Fibroblast of skin of scalp (primary cell): ENCODE measurements at places on chromosomes 11 and 22.

DNA sequence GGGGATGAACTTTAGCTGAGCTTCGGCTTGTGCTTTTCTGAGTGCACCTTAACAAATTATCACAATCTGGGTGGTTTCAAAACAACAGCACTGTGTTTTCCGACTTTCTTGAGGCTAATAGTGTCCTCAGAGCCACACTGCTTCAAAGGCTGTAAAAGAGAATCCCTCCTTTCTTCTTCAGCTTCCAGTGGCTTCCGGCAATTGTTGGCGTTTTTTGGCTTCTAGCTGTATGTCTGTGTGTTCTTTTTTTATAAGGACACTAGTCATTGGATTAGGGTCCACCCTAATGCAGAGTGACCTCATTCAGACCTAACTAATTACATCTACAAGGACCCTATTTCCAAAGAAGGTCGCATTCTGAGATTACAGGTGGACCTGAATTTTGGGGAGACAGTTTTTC lies 30.6 kb downstream of the KIAA1671 start:
- DNase-seq, result no peak

GRCh38 chr11:119551420-119552105 lies 128.6 kb upstream of the THY1 start:
- peak; percentile 34 for DNase-seq

GRCh38 chr22:19122752-19123492 lies 710 bp upstream of the DGCR2 start:
- DNase-seq, result no peak

- no peak for DNase-seq
Observed at GRCh38 chr11:6410695-6411430, 8.0 kb downstream of the APBB1 start.

GRCh38 chr11:111598148-111598547 lies 4.1 kb upstream of the SIK2 start:
- DNase-seq, result no peak

- DNase-seq, result no peak
Observed at GRCh38 chr22:41240377-41241132, at the start of gene CHADL. TSS of gene CHADL (minus strand) at chr22:41240931. CDS start at chr22:41240881, 50 bp downstream.

DNA sequence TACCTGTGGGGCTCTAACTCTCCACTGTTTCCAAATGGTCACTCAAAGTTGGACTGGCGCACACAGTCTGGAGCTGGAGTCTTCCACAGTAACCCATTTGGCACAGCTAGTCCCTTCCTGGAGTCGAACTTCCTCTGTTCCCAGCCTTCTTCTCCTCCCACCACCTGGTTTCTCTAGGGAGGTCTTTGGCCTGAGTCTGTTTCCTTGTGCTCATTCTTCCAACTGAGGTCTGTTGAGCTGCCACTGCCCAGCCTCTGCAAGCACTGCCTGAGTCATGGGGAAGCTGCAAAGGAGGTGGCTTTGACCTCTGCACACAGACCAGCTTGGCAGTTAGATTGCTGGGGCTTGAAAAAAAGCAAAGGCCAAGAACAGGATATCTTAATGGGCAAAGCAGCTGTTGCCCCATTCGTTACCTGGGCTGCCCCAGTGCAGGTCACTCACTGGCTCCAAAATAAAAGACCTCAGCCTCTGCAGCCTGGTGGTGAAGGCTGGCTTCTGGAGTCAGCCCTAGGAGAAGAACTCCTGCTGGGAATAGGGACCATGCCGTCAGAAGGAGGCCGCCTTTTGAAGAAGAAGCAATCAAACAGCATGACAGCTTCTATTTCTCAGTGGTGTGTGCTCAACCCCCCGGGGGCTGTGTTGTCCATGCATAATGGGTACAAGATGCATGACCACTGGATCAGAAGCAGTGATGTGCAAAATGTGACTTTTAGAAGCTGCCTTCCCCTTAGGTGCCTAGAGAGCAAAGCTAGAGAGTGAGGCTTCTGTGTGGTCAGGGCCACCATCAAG lies 3.0 kb downstream of the ADAMTS15 start:
- DNase-seq, result no peak

GRCh38 chr11:96620464-96621044 lies 230.7 kb downstream of the JRKL start:
- no peak for DNase-seq

DNA sequence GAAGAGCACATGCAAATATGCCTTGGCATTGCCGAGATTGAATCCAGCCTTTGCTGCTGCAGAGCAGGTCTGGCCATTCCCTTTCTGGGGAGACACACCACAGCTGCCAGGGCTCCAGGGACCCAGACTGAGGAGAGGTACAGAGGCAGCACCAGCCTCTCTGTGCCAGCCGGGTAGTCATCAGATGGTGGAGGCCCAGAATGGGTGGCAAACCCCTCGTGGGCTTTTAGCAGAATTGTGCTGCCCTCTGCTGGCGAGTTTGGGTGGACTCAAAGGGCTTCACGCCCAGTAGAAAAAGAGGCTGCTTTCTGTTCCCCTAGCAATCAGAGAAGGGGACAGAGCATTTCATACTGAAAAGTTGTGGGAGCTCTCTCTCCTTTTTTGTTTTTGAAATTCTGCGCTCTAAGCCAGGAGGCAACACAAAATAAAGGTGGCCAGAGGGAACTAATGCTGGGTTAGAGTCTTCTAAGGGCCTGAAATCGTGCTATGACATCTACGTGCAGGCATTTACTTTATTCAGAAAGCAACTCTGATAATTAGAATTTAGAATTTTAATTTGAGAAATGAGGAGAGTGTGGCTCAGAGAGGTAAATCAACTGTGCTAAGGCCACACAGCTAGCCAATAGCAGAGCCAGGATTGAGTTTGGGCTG lies 158.8 kb upstream of the NAV2 start:
- DNase-seq, result peak; percentile 74

DNA sequence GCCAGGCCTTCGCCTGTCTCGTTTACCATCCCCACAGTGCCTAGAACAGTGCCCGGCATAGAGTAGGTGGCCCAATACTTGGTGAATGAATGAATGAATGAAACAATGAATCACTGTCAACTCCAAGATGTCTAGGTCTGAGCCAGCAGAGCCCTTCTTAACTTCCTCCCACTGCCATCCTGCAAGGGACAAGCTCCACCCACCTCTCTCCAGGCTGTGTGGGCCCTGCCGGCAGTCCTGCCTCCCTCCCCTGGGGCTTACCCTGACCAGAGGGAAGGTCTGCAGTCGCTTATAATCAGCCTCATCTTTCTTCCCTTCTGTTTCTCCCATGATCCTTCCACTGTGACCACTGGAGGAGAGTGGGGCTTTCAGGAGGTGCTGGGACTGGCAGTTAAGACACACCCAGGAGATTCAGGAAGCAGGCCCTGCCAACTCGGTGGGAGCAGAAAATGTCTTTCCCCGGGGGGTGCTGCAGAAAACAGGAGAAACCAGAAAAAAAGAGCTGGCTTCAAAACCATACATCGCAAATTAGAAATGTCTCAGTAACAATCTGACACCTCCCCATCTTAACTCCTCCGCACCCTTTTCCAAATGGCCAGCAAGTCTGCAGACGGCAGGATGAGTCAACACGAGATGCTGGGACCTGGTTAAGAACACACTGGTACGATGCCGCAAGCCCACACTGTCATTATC lies 11.4 kb downstream of the DNAL4 start:
- DNase-seq, result peak; percentile 45

DNA sequence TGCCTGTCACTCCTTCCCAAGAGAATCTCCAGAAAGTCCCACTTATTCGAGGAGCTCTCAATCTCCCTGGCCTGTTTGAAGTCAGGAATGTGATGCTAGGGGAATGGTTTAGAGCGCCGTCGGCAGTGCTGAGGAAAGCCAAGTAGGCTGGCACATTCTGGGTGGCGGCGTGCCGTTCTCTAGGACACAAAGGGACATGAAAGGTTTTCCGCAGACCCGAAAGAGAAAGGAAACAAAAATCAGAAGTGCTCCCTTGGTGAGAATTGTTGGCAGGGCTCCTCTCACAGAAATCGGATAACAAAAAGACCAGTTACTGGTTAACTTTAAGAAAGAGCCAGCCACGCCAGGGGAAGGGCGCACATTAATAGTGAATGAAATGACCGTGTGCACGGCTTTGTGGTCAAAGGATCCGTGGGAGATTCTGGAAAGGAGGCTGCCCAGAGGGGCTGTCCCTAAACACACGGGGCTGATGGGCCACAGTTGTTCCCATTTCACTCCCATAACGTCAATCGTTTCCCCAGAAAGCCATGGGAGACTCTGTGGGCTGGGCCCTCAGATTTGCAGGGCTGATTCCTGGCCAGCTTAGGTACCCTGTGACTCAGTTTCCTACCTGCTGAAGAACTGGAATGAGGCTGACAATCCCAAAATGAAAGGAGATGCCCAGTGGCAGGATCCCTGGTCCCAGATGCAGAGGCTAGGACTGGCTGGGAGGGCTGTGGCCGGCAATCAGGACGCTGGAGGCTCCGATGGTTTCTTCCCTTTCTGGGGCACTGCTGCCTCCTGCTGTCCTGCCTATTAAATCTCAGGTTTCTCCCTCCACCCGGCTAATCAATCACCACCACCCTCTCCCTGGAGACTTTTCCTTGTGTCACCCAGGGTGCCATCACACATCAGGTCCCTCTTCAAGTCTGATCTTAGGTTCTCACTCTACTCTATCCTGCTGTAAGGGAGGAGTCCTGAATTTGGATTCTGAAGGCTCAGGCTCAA lies 82.3 kb downstream of the RCN1 start:
- peak; percentile 66 for DNase-seq

DNA sequence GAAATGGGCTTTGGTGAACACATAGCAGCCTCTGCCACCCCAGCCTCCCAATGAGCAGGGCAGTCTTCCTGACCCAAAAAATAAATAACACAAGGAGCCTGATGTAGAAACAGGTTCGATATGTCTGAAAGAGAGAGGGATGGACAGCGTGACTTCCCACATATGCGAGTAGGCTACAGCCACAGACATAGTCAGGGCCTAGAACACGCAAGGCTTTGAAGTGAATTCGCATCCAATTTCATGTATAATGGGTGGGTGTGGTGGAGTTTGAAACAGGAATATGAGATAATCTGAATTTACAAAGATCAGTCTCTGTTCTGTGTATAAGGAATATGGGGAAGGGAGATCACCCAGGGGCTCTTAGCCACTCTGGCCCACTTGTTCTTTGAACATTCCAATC lies 74.4 kb downstream of the DBX1 start:
- DNase-seq, result no peak

DNA sequence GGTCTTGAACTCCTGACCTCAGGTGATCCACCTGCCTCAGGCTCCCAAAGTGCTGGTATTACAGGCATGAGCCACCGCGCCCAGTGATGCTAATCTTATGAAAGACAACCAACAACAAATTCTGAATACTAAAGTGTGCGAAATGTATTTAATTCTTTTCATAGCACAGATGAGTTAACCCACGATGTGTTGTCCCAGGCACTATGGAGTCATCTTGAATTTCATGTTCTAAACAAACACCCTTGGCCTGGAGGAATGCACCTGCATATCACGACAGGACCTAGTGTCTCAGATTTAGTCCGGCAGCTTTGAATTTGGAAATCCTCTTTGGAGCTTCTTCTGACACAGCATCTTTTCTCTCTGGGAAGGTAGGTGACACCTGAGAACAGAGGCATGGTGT lies 16.2 kb upstream of the VPREB1 start:
- DNase-seq, result no peak

GRCh38 chr11:63845911-63846310 lies 7.0 kb downstream of the MARK2 start:
- no peak for DNase-seq

GRCh38 chr11:35518766-35519165 lies 6.7 kb downstream of the PAMR1 start:
- DNase-seq, result no peak

GRCh38 chr11:106397787-106398501 lies 320.5 kb downstream of the AASDHPPT start:
- peak; percentile 29 for DNase-seq

DNA sequence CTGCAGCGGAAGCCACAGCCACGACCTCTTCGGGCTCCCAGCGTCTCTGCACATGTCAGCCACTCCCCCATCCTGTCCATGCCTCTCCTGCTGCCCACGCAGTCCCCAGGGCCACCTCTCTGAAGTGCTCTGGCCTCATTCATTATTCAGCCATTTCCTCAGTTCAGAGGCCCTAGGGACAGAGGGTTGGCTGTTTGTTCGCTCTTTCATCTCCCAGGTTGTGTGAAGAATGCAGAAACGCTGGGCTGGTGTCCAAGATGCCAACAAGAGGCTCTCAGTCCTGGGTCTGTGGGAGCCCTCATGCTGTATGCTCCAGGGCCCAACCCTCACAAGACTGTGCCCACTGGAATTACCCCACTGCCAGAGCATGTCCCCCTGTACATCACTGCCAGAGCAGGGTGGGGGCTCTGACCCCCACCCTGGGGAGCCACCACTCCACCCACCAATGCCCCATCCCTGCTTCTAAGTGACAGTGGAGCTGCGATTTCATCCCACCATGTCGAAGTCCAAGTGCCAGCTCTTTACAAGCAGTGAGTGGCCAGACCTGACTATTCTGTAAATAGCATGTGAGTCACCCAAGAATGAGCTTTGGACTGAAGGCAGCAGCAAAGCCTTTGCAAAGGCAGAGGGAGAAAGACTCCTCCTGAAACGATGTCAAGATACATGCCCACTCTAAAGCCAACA lies 209.6 kb downstream of the BUD13 start:
- DNase-seq, result peak; percentile 31

GRCh38 chr11:78150346-78150745 lies 10.9 kb upstream of the ALG8 start:
- DNase-seq, result no peak

DNA sequence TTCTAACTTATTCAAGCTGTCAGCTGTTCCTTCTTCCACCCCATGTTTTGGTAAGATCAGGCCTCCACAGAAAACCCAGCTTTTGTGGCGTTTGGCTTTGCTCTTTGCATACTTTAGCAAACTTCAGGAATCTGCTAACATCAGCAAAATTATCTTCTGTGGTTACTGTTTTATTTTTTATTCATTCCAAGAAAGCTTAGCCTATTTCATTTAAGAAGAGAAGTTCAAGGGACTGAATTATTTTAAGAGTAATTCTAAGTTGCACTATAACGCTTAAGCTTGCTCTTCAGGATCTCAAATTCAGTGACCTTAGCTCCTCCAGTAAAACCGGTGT lies 1.1 kb downstream of the JHY start:
- peak; percentile 93 for DNase-seq

GRCh38 chr22:21702094-21702493 lies 33.5 kb downstream of the YPEL1 start:
- no peak for DNase-seq

- no peak for DNase-seq
Observed at GRCh38 chr11:113245216-113245615, 69.2 kb upstream of the TTC12 start.

DNA sequence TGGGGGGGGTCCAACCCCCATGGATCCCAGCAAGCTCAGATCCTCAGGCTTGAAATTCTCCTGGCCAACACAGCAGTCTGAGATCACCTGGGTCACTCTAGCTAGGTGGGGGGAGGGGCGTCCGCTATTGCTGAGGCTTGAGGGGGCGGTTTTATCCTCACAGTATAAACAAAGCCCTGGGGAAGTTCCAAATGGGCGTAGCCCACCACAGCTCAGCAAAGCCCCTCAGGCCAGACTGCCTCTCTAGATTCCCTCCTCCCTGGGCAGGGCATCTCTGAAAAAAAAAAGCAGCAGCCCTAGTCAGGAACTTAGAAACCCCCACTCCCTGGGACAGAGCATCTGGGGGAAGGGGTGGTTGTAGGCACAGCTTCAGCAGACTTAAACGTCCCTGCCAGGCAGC lies 16.7 kb downstream of the TRPC6 start:
- DNase-seq, result no peak

GRCh38 chr11:25961539-25961938 lies 370.4 kb upstream of the ANO3 start:
- no peak for DNase-seq
